ENCODE measurements at places on chromosomes 3 and 15.
A peak's percentile ranks its signal among the peaks of the same experiment; 100 is the strongest.

GRCh38 chr3:62622553-62623174 is 249.3 kb upstream of the FEZF2 start:
- DNase-seq: peak; percentile 10

DNA sequence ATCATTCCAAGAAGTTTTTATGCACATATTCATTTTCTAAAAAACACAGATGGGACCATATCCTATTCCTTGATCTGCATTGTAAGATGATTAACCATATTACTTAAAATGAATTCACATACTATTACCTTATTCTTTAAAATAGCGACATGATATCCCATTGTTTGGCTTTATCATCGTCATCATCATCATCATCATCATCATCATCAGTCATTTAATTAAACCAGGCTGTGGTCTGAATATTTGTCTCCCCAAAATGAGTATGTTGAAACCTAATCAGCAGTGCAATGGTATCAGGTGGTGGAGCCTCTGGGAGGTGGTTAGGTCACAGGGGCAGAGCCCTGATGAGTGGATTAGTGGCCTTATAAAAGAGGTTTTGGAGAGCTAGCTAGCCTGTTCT is 4.4 kb downstream of the TRAK1 start:
- no peak for DNase-seq

GRCh38 chr15:100900136-100900794 is 18.9 kb upstream of the LRRK1 start:
- DNase-seq: no peak

GRCh38 chr3:29412110-29412509 is 131.2 kb downstream of the RBMS3 start:
- DNase-seq: no peak

GRCh38 chr3:138389841-138390581 is 41.6 kb downstream of the MRAS start:
- no peak for DNase-seq

DNA sequence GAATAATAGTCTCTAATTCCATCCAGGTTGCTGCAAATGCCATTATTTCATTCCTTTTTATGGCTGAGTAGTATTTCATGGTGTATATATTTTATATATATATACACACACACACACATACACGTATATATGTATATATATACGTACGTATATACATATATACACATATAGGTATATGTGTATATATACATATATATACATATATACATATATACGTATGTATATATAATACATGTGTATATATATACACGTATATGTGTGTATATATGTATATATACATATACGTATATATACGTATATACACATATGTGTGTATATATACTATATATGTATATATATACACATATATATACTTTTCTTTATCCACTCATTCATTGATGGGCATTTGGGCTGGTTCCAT is 13.7 kb upstream of the STRIT1 start:
- no peak for DNase-seq

DNA sequence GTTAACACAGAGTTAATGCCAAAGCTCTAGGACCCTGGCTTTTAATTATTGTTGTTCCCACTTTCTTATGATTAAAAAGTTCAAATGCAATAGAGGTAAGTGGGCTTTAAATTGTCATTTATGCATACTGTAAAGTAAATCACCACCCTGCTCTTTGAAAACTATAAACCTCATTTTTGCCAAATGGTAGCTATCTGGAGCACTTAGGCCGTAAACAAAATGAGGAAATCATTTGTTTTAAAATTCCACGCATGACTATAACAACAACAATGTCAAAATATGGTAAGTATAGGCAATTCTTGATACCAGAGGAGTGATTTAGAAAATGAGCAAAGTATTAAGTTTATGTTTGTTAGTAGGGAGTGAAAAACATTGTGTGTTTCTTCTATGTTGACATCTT is 1.8 kb downstream of the UNC13C start:
- no peak for DNase-seq

DNA sequence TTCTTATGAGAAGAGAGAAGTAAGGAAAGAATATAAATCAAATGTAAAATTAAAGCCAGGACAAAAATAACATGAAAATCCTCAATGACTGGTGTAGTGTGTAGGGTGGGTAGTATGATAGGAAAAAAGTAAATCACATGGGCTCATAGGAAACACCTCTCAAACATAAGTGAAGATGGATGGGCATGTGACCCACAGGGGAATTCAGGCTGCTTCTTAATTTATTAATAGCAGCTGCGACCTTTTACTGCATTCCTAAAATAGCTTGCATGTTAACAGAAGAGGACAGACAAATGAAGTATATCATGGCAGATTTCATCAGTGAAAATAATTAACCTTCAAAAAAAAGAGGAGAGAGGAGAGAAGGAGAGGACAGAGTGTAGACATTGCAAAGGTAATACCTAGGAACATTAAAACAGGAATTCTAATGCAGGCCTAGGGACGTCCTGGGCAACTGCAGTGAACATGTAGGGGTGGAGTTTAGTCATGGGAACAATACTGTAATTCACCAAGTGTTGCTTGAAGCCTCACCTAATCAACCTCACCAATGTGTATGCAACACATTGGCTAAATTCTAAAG is 132.9 kb downstream of the KCNMB2 start:
- DNase-seq: no peak

- DNase-seq: no peak
Observed at GRCh38 chr3:152586974-152587373, 248.0 kb upstream of the P2RY1 start.

- DNase-seq: no peak
Observed at GRCh38 chr15:70516408-70517193, 246.8 kb downstream of the UACA start.

- no peak for DNase-seq
Observed at GRCh38 chr3:143309705-143310104, 190.1 kb downstream of the CHST2 start.

GRCh38 chr3:114623420-114624046 is 329.7 kb downstream of the TIGIT start:
- no peak for DNase-seq

GRCh38 chr15:97200161-97200560 is 760.3 kb upstream of the ARRDC4 start:
- no peak for DNase-seq

DNA sequence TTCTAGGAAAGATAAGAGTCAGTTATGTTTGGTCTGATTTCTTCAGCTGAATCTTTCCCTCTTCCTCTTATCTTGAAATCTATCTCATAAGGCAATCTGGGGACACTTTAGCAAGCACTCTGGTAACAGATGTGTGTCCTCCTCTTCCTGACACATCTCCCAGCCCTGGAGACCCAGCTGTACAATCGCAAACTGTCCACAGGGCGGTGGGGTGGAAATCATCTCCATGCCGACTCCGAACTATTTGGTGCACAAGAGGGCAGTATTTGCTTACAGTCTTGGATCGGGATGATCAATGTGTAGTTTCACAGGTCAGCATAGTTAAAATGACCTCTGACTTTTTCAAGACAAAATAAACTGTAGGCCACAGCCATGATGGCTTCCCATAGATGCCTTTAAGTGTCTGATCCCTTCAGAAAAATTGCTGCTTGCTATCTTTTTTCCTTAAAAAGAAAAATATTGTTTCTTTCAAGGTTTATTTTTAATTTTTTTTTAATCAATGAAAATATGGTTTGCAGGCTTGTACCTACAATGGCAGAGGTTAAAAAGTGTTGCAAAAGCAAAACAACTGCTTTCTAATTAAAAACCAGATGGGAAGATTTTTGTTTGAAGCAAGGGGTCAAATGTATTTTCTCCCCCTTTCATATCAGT is 17.7 kb downstream of the EEFSEC start:
- DNase-seq: no peak

GRCh38 chr3:152403632-152404066 is 134.9 kb downstream of the MBNL1 start:
- DNase-seq: no peak

DNA sequence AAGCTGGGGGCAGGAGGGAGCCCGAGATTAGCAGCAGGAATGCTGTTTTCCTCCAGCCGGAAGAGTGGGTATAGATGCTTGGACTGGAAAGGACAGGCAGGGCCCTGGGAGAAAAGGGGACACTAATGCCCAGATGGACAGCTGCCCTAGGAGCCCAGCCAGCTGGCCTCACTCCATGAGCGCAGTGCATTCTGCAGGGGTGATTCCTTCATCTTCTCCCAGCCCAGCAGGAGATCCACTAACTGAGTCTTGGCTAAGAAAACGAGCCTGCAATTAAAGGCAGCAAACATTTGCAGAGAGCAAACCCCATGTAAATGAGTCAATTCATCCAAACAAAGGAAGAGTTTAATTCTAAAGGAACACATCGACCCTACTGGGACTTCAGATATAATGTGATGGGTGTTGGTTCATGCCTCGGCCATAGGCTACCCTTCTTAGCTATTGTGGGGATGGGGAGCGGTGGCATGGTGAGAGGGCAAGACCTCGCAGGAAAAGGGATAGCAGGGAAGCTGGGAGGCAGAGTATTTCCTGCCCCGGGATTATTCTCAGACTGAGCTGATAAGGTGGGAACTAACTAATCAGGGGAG is 13.3 kb upstream of the MINAR1 start:
- no peak for DNase-seq

DNA sequence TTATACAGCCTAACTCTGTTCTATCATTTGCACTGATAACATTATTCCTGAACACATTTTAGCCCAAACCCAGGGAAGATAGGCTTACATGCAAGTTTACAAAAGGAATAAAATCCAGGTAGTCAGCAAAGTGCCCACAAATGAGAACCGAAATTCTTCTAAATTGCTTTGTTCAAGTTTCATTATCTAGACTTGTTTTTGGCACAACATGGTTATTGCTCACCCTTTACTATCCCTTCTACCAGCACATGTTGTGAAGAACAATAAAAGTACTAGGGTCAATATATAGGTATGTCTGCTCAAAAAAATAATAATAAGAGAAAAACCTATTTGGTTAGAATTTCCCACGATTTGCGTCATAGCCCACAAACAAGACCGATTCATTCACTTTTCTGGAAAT is 430.5 kb downstream of the FGF12 start:
- no peak for DNase-seq

DNA sequence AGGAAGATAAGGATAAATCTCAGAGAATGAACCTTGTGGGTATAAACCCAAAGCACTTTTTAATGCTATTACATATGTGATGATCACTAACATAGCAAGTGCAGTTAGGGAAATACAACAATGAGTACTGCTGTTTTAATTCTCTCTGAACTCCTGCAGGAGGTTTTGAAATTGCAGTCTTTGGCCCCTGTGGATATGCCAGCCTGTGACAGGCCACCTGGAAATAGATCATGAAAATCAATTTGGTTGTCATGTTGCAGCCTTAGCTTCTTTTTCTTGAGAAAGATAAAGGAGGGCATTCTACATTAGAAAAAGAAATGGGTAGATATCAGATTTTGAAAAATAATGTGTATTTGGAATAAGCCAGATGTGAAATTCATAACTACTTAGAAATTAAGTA is 103.6 kb downstream of the RSRC1 start:
- no peak for DNase-seq

DNA sequence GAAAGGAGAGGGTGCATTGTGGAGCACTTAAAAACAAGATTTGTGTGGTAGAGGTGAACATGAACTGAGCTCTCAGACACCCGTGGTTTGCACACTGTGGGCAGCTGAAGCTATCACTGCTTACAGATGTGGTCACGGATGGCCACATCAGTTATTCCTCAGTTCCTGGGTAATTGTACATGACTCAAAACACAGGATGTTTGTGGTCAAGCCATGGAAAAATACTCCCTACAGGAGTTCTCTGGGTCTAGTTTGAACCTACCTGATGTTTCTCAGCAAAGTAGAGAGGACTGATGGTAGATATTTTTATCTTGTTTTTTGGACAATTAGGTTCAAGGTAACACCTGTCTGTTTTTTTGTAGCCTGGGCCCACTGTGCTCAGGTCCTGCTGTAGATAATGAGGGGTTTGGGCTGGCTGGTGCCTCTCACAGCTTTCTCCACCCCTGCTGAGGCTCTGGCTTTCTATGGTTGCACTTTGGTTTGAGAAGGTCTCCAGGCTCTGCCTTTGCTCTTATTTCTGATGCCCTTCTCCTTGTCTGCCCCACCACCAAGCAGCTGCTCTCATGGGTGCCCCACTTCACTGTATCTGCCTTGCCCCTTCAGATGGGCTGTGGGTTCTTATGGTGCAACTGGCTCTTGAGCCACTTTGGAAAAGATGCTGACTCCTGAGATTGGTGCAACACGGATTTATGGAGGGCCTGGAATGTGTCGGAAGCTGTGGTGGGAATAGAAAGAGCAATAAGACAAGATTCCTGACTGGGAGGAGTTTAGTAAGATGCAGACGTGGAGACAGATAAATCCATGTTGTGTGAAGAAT is 40.1 kb downstream of the CDCP1 start:
- DNase-seq: no peak

GRCh38 chr15:40964634-40965033 is 11.4 kb downstream of the CHAC1 start:
- no peak for DNase-seq

GRCh38 chr3:9146367-9147071 is 102.9 kb downstream of the SRGAP3 start:
- DNase-seq: no peak
